CD4-positive, alpha-beta T cell treated with Interleukin-12 subunit alpha and Interleukin-12 subunit beta, for 1 hour (primary cell): ENCODE measurements at places on chromosomes 7 and 10.

DNA sequence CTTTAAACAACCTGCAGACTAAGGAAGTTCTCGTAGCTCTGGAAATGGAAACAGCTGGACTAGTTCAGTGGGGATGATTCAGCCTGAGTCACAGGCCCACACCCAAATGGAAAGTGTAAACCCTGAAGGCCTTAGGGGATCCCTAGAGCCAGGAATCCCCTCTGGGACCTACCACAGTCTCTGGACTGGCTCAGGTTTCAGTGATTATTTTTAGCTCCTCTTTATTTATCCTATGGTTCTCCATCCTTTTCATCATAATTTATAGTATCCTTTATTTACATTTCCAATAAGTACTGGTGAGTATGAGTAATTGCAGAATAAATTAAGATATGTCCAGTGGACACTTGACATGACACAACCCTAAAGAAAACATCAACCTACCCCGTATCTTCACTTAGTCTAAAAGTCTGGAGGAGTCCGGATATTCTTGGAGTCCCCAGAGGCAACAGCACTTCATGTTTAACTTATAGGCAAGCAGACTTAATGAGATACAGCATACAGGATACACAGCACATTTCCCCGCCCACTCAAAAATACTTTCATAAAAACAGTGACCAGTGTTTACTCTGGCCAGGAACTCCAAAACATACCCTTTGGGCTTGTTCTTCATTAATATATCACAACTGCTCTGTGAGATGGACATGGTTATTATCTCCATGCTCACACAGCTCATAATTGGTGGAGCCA lies 28.4 kb upstream of the SEMA3E start:
- no peak for DNase-seq

GRCh38 chr7:118259115-118259514 lies 34.6 kb downstream of the ANKRD7 start:
- DNase-seq, result no peak

GRCh38 chr10:132401401-132402118 lies 4.6 kb downstream of the PWWP2B start:
- DNase-seq, result no peak

GRCh38 chr10:35392482-35393228 lies 56.3 kb downstream of the CCNY start:
- DNase-seq, result no peak

GRCh38 chr7:73681031-73681430 lies 2.2 kb downstream of the DNAJC30 start:
- no peak for DNase-seq

- no peak for DNase-seq
Observed at GRCh38 chr7:147193476-147193875, 1076.9 kb downstream of the CNTNAP2 start.

- no peak for DNase-seq
Observed at GRCh38 chr10:22911889-22912762, 15.7 kb upstream of the ARMC3 start.

GRCh38 chr7:93843260-93843659 lies 47.3 kb downstream of the TFPI2 start:
- DNase-seq, result no peak

DNA sequence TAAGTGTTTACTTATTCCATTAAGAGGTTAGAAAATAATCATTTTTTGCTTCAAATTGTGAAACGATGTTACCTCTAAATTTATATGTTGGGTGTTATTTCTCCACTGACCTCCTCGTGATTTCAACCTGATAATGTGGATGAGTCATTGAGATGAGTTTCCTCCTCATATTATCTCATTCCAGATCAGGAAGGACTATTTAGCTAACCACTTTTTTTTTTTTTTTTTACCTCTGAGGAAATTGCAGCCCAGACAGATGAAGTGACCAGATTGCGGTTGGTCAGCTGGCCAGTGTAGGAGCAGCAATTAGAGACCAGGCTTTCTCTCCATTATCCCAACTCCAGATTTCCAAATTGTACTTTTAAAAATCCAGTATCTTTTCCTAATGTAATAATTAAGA lies 248.7 kb downstream of the FZD1 start:
- no peak for DNase-seq

DNA sequence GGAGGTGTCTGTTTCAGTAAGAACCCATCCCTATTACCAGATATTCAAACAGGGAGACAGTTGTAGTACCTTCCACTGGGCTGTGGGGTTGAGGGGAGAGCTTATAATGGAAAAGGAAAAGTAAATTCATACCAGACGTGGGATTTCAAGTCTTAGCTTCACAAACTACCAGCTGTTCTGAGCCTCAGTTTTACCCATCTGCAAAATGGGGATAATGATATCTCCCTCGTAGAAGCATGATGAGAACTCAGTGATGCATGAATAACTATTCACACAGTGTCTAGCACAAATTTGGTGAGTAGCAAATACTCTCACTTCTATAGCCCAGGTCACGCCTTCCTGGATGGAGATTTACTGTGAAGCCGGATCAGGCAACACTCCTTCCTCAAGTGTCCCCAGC lies 29.1 kb upstream of the IKZF1 start:
- DNase-seq, result no peak

DNA sequence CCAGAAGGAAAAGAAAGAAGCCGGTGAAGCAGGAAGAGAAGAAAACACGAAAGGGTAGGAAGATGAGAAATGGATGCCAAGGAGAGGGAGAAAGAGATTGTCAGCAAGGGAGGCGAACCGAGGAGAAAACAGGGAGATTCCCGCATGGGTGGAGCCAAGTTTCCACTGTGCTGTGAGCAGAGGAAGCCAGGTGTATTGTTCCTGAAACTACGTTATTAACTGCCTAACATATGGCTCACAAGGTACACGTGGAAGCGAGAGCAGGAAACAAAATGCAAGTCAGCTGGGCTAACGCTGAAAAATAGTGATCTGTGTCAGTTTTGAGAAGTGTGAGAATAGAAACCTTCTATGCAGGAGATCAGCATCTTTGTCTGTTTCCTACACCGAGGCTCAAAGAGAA lies 20.4 kb upstream of the HIPK2 start:
- DNase-seq, result no peak

GRCh38 chr7:19448091-19448490 lies 260.7 kb downstream of the POLR1F start:
- DNase-seq, result no peak

DNA sequence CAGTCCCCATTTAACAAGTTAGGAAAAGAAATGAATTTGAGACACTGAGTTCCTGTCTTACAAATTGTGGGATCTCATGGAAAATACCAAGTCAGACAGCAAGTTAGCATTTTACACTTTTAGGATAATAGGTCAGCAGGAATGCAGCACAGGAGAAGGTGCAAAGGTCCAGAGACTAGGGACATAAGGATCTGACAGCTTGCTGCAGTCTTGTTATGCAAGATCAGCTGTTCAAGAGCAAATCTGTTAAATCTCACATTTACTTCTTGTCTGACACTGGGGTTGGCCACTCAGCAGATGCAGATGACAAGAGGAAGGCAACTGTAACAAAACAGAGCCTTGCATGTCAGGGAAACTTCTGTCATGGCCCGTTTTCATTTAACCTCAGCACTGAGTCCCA lies 239.6 kb downstream of the PHF14 start:
- DNase-seq, result no peak

DNA sequence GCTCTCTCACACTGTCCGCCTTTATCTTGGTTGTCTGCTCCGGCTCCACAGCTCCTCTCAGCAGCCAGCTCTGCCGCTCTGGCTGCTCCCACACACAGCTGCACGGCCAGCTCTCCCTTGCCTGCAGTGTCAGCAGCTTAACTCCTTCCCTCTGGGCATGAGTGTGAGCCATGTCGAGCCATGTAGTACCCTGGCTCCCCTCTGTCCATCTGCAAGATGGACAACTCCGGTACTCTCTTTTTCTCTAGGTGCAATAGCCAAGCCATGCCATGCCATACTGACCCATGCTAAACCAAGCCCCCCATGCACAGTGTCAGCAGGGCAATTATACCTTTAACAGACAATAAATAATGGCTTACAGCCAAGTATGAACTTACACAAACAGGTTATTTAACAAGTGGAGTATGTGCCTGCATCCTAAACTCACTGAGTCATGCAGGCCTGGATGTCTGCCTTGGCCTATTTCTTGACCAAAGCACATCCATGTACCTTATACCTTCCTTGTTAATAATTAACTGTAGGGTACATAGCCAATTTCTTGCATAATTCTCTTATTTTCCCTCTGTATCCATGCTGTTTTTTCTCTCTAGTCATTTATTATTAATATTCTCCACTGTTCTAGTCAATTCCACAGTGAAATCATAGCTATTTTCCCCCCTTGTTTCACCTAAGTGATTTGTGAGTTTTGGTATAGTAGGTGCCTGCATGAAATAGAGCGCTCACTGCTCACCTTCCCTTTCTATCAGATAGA lies 170.9 kb downstream of the CDK14 start:
- no peak for DNase-seq

DNA sequence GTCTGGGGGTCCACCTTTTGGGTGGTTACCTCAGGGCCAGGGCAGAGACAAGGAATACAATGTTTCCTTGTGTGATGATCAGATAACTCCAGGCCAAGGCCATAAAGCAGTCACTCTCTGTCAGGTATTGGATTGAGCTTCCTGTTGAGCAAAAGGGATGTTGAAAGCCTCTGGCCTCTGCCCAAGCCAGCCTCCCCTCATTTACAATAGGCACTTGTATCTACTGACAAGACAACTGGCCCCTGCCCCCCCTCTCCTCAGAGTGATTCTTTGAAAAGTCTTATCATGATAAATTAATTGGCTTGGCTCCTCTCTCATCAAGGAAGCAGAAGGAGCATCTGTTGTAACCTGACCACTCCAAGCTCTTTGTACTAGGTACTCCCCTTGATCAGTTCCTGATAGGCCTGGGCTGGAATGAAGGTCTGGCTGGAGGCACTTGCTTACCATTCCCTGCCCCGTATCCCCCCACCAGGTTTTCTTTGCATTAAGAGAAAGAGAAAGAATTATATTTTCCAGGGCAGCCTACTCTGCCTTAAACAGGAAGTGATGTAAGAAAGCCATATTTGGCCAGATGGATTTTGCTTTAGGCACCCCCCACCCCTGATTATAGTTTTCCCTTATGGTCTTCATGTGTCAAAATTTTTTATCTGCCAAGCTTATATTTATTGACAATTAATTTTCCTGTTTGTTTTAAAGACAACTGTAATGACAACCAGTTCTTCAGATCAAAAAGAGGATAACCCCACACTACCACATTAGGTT lies 42.1 kb upstream of the HPS1 start:
- no peak for DNase-seq

DNA sequence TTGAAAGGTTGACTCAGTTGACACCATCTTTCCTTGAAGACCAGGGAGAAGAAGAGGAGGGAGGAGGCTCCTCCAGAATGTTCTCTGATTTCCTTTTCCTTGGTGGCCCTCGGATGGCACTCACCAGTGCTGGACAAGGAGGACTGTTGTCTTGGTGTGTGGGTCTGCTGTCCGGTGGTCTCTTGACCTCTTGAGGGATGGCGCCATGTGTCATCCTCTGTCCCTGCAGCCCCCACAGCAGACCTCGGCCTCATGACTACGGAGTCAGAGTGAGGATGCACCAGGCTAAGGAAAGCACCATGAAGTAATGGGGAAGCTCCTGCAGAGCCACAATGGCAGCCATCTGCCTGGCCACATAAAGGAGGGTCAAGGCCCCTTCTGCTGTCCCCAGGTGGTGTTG lies 475.0 kb downstream of the GLRX3 start:
- no peak for DNase-seq

DNA sequence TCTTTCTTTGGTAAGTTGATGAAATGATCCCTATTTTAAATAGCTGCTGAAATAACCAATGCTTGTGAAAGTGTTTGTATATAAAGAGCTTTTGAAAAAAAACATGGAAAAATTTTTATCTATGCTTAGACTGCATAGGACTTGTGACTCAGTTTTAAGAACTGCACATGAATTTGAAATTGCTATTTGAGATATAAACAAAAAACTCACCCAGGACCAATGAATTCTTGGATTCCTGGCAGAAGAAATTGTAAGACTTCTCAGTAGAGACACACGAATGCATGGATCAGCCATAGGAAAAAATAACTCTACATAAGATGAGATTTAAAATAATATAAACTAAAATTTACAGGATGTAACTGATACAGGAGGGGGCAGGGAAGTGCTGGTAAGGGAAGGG lies 278.8 kb upstream of the SORCS1 start:
- DNase-seq, result no peak

- no peak for DNase-seq
Observed at GRCh38 chr7:156378806-156379205, 261.8 kb upstream of the RNF32 start.

DNA sequence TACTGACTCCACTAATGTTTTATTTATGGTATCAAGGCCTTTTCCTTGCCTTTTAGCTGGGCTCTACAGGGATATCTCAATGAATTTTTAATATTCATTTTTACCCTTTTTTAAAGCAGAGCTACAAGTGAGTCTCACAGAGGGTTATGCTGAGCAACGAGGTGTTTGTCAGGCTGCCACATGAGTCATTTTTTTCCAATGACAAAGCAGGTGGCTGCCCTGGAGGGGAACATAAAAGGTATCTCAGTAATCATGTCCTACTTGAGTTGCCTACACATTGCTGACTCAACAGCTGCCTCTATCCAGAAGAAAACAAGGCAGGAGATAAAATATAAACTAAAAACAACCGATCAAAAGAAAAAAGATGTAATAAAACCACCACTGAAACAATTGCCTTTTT lies 1004.9 kb upstream of the POT1 start:
- DNase-seq, result no peak

DNA sequence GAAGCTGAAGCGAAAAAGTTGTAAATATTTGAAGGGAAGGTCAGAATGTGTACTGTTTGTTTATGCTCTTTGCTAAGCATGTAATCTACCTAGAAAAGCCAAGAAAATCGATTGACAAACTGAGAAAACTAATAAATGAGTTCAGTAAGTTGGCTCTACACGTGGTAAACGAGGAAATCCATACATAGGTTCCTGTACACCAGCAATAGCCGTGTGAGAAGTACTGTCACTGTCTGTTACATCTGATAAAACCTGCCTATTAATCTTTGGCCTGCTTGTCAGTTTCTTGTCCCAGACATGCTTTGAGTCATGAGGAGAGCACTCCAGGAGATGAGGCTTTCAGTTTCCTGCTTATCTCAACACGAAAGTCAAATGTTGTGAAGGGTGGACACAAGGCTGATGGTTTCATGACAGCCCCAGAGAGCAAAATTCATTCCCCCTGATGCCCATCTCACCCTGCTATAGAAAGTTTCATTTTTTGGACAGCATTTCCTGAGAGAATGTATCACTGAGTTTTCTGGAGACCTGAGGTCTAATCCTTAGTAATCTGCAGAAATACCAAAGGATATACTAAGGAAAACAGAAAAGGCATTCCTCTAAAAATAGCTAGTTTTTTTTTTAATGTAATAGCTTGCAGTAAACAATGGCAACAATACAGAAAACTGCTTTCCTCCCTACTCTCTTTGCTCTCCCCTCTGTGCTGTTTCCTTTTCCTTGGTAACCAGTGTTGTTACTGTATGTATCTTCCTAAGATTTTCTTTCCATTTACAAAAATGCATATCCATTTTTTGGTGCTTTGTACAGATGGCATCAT lies 18.8 kb downstream of the BMPR1A start:
- DNase-seq, result no peak

GRCh38 chr10:10514797-10515196 lies 502.9 kb upstream of the CELF2 start:
- DNase-seq, result no peak

DNA sequence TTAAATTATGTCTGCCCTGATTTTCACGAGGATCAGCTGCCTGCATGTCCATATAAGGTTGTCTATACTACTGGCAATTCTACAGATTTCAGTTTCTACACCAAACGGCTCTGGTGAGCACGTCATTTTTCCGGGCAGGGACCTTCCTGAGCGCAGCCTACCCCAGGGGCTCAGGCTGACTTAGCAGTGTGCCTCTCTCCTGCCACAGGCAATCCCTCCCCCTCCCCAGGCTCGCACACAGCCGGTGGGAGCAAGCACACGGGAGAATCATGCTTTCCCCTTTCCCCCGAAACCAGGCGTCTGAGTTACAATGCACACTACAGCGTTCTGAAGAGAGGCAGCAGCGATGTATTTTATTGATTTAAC lies 1.7 kb downstream of the KLF6 start:
- peak; percentile 80 for DNase-seq
